CMK (cell line): ENCODE measurements at places on chromosomes 16 and 17.

GRCh38 chr16:78576941-78577340 lies 477.5 kb downstream of the WWOX start:
- no peak for DNase-seq

- no peak for DNase-seq
These were observed 75.0 kb downstream of the RPTOR start for GRCh38 chr17:80619535-80620235.

DNA sequence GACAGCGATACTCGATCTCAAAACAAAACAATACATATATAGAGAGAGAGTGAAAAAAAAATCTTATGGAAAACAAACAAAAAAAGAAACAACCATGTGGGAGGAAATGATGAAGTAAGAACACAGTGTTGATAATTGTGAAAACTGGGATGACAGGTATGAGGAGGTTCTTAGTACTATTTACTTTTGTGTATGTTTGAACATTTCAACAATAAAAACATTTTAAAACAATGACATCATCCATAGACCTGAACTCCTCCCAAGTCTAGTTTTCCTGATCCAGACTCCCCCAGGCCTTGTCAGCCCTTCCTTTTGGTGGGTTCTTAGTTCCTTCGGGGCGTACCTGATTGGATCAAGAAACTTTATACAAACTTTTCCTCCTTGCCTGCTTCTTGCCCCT lies 51.7 kb downstream of the CCDC42 start:
- no peak for DNase-seq

- no peak for DNase-seq
These were observed 14.5 kb upstream of the KRT222 start for GRCh38 chr17:40679523-40679907.

DNA sequence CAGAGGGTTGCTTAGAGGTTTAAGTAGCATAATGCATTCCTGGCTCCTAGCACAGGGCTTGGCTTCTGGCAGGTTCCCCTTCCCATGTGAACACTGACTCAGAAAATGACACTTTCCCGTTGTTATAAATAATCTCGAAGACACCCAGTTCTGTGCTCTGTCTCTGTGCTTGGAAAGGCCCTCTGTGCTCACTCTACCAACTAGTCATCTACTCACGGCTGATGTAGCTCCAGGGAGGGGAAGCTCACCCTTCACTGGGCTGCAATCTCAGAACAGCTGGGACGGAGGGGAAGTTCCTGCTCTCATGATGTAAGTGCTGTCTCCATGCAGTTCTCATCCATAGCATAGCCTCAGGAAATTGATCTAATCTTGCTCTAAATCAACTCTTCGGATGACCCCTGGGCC lies 230.5 kb upstream of the ASIC2 start:
- no peak for DNase-seq

DNA sequence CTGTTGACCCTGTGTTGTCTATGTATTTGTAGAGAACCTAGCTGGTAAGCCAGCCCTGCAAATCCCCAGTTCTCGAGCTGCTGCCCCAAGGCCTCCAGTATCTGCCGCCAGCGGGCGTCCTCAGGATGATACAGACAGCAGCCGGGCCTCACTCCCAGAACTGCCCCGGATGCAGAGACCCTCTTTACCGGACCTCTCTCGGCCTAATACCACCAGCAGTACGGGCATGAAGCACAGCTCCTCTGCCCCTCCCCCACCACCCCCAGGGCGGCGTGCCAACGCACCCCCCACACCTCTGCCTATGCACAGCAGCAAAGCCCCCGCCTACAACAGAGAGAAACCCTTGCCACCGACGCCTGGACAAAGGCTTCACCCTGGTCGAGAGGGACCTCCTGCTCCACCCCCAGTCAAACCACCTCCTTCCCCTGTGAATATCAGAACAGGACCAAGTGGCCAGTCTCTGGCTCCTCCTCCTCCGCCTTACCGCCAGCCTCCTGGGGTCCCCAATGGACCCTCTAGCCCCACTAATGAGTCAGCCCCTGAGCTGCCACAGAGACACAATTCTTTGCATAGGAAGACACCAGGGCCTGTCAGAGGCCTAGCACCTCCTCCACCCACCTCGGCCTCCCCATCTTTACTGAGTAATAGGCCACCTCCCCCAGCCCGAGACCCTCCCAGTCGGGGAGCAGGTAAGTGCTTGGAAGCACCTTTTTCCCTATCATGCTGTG lies 23.1 kb upstream of the CDC6 start:
- DNase-seq = no peak

DNA sequence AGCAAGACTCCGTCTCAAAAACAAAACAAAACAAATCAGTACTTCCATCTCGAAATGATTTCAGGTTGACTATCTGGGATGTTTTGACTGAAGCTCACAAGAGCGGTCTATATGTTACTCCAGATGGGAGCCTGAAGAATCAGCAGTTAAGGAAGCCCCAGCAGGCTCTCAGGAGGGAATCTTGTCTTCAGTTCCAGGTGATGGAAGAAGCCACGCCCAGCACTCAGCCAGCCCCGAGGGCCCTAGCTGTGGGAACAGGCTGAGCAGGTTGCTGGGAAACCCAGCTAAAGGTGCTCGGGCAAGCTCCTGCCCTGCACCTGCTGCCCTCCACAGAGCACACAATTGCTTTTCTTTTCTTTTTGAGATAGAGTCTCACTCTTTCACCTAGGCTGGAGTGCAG lies 32.4 kb downstream of the WIPI1 start:
- DNase-seq = no peak

DNA sequence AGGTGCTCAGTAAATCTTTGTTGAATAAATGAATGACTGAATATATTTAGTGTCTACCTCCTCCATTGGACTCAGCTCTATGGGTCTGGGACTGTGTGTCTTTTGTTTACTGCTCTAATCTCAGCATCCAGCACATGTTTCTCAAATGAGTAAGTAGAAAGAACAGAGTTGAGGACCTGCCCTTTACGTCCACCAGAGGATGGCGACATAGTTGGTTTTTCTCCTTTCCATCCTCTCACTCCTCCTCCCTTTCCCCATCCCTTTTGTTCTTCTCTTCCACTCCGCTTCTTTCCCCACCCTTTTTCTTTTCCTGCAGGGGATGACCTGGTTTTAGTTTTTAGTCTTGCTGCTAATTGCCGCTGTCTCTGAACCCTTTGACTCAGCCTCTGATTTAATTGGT lies 12.1 kb upstream of the CHP2 start:
- DNase-seq = no peak

DNA sequence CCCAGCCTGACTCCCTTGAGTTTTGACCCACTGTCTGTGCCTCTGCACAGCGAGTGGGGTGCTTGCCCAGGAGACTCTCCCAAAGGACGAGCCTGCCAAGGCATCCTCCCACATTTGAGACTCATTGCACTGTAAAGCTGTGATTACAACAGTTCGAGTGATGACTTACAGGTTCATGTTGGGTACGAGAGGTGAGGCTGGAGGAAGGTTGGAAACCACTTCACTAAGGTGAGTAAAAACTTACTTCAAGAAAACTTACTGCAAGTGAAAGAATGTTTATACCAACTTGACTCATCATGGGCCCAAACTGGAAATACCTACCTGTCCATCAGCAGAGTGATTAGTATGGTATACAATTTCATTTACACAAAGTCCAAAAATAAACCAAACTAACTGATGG lies 360.1 kb upstream of the CDH11 start:
- DNase-seq = no peak

GRCh38 chr16:24347556-24347955 lies 91.4 kb downstream of the CACNG3 start:
- DNase-seq = no peak

- DNase-seq = no peak
These were observed 12.1 kb downstream of the ZZEF1 start for GRCh38 chr17:4130715-4131114.

- DNase-seq = no peak
These were observed 31.1 kb downstream of the DDX19A start for GRCh38 chr16:70377782-70378181.

GRCh38 chr17:68433911-68434508 lies 23.3 kb downstream of the WIPI1 start:
- DNase-seq = no peak

DNA sequence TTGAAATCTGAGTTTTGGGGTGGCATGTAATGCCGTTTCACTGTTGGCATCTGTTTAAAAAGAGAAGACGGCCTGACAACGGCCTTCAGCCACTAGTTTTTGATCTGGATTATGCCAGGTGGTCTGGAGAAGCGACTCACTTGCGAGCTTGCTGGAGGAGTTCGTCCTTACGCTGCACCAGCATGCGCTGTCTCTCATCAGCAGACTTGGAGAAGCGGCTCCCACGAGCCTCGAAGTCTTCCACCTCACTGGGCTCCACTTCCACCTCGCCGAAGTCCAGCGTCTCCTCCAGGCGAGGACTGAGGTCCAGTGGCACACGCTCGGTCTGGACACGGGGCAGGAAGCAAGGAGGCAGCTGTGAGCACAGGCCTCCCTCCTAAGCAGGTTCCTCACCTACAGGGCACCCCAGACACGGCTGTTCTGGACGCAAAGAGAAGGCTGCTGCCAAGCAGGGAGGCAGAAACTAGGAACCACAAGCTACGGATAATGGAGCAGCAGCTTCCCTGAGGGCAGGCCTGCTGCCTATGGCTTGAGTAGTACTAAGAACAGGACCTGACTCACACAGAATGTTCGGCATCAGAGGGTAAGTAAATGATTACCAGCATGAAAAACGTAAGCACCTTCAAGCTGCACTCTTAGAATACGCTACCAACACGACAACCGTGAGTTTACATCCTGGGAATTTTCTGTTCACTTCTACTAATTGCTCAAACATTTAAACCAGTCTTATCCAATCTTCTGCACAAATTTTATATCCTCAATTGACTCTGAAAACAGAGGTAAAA lies 61.4 kb downstream of the AMFR start:
- no peak for DNase-seq

- DNase-seq = no peak
These were observed 1.3 kb downstream of the KCTD2 start for GRCh38 chr17:75048249-75048878.

DNA sequence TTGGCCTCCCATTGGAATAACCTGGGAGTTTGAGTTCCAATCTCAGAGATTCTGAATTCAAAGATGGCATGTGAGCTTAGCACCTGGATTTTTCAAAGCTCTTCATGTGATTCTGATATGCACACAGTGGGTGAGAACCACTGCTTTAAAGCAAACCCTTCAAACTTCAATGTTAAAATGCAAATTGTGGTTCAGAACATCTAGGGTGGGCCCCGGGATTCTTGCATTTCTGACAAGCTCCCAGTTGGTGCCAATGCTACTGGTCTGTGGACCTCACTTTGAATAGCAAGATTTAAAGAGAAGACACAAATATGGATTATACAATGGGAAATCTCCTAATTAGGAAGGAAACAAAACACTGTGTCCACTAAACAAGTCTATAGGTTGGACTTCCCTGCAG lies 43.8 kb upstream of the GPRC5B start:
- DNase-seq = no peak

GRCh38 chr16:67396159-67397035 lies 3.1 kb upstream of the TPPP3 start:
- no peak for DNase-seq

DNA sequence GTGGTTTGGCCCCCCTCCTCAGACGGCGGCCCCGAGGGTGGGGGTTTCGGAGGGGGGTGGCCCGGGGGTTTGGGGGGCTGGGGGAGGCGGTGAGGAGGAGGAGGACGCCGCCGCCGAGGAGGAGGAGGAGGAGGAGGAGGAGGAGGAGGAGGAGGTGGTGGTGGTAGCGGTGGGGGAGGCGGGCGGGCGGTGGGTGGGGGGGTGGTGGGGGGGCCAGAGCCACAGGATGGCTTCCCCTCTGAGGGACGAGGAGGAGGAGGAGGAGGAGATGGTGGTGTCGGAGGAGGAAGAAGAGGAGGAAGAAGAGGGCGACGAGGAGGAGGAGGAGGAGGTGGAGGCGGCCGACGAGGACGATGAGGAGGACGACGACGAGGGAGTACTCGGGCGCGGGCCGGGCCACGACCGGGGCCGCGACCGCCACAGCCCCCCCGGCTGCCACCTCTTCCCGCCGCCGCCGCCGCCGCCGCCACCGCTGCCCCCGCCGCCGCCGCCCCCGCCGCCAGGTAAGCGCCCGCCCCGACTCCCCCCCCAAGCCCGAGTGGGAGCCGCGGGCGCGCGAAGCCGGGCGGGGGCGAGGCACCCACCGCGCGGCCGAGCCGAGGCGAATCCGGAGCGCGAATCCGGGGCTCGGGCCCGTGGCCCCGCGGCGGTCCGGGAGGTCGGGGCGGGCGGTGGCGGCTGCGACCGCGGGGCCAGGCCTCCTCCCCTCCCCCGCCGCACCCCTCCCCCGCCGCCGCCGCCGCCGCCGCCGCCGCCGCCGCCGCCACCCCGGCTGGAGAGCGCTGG lies 3.8 kb upstream of the CHD3 start:
- no peak for DNase-seq
